Stimulated activated CD4-positive, alpha-beta T cell treated with anti-CD3 and anti-CD28 coated beads, TNF-alpha, amount 100 ng/mL, for 4 hours (primary cell): ENCODE measurements at places on chromosomes 2 and 18.

GRCh38 chr18:76838182-76838581 is 15.8 kb downstream of the ZNF236 start:
- DNase-seq: no peak

DNA sequence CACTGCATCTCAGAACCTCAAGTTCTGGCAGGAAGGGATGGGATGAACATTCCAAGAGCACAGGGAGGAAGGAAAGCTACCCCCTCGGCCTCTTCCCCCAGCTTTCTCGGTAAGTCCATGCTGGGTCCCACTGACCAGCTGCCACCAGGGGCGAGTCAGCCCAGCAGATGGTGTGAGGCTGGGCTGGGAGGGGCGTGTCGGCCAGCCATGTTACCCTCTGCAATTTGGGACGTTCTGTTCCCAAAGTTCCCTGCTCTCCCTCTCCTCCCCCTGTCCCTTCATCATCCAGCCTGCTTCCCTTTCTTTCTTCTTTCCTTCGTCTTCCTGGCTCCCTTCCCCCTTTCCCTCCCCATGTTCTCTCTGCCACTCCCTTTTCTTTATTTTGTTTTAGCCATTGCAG is 74.3 kb upstream of the TNP1 start:
- no peak for DNase-seq

DNA sequence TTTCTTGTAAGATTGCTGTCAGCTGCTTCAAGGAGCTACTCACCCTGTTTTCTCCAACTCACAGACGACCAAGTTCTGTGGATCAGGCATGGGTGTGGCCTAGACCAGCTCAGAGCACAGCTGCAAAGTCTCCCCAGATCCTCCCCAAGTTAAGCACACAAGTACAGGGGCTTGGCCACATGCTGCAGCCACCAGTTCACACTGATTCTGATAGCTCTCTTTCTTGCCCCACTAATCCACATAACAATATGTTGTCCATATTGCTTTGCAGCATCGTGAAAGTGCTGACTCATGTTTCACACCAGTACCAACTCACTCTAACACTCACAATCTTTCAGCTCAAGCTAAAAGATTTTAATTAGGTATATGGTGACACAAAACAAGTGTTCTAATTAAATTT is 437.0 kb downstream of the PARD3B start:
- DNase-seq: no peak

DNA sequence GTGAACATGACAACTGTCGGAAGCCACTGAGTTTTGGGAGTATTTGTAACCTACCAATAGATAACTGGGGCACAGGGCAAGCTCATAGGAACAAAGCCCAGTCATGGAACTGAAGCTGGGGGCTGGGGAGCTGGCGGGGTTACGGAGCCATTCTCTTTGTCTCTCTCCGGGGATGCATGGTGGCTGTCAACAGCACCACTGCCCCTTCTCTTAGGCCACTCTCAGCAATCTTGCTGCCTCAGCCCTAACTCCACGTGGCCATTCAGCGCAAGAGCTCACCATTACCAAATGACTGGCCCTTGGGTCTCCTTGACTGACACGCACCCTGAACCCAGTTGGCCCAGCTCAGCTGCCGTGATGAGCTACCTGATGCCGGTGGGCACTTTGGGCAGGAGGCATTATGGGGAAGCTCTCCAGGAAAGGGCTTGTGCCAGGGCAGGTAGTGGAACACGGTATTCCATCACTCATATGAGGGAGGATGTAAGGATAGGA is 33.6 kb upstream of the ODC1 start:
- DNase-seq: no peak

GRCh38 chr2:119441376-119442225 is 9.9 kb downstream of the TMEM37 start:
- DNase-seq: no peak

DNA sequence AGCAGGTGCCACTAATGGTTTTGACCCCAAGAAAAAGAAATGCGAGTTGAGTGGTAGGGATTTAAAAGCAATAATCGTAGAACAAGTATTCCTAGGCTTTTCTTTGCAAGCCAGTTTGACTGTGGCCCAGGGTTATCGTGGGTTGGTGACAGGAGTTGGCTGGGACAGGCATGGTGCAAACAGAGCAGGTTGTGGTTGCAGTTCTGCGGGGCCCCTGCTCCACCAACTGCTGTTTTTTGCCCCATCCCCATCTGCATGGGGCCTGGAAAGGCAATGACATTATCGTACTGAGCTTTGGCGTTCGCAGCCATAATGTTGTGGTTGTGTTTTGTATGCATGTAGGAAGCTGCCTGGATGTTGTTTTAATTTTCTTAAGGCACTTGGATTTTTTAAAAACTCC is 274.0 kb downstream of the TSN start:
- DNase-seq: no peak

DNA sequence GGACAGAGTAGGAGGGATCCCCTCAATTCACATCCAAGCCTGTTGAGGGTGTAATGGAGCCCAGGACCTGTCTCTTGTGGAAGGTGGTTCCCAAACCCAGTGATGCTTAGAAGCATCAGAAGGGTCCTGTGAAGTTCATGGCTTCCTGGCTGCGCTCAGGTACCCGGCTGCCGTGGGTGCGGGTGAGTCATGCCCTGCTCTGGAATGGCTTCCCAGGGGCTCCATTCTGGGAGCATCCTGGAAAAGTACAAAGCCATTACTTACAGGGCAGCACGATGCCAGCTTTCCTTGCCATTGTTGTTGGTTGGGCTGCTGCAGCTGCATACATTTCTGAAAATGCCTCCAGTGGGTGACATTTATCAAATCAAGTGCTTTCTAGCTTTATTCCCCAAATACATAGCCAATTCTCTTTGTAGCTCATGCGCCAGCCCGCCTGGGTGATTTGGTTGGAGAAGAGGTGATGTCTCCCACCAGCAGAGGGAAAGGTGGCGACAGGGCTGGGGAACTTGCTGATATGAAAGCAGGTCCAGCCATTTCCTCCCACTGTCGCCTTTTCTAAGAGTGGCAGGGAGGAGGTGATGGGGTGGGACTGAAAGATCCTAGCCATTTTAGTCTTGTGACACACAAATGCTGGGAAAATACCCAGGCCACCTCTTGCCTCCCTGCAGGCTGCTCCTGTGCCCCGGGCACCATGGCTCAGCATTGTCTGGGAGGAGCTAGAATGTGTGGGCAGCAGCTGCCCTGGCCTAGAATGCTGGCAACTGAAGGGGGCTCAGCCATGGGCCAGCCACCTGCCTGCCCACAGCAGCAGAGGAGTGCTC is 65.9 kb upstream of the HPCAL1 start:
- no peak for DNase-seq

DNA sequence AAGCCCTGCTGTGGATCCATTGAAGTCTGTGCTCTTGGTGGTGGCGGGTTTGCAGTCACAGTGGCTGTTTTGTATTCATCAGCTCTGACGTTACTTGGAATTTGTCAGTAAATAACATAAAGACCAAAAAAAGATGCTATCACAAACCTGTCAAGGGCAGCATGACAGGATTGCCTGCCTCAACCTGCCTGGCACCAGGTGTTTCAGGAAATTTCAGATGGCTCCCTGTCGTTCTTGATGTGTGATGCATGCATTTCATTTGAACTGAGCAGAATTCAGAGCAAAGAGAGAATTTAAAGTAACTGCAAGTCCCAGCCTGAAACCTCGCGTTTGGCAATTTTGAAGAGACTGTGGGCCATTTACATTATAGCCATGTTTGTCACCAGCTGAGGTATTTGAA is 50.3 kb upstream of the EPC2 start:
- no peak for DNase-seq

GRCh38 chr18:5998166-5998881 is 103.0 kb upstream of the TMEM200C start:
- DNase-seq: no peak

GRCh38 chr2:210534879-210535278 is 21.5 kb upstream of the CPS1 start:
- DNase-seq: no peak

GRCh38 chr2:41836948-41837347 is 210.9 kb upstream of the PKDCC start:
- no peak for DNase-seq

DNA sequence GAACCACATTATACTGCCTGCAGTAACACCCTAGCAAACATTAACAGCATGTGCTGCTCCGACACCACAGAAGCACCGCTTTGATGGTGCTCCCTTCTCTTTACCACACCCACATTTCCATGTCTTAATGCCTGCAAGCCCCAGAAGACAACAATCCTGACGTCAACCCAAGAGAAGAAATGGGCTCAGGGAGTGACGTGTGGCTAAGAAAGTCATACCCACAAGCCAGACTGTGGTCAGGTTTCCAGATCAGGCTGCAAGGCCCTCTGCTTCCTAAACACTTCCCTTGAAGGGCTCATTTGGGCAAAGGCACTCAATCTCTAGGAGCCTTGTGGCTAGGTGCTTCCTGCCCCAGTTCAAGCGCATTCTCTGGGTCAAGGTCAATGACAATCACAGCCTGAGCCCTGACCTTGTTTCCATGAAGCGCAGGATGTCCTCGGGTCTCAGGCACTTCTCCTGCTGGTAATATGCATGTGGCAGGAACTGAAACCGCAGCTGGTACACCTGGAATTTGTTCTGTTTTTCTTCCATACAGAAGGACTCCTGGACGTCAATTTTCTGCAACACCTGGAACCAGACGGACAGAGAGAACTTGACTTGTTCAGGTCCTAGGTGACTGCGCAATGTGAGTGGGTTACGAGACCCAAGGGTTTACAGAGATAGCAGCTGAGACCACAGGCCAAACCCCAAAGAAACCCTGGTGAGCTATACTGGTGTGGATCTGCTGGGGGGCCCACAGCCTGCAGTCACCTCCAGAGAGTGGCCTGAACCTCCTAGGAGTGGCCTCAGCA is 67.2 kb downstream of the POLR1A start:
- DNase-seq: peak; percentile 24

DNA sequence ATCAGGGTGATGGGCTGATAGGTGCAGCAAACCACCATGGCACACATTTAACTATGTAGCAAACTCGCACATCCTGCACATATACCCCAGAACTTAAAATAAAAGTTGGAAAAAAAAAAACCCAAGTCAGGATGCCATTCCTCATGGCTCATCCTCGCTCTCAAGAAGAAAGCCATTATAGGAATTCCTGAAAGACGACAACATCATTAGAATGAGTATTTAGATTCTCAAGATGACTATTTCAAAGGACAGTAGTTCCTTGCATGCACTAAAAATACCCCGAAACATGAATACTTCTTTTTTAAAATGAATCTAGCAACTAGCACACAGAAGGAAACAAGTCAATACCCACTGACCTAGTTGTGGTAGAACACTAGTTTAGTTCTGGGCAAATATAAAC is 285.8 kb upstream of the REV1 start:
- DNase-seq: no peak
